PC-3 (cell line): ENCODE measurements at places on chromosomes 3 and 15.

DNA sequence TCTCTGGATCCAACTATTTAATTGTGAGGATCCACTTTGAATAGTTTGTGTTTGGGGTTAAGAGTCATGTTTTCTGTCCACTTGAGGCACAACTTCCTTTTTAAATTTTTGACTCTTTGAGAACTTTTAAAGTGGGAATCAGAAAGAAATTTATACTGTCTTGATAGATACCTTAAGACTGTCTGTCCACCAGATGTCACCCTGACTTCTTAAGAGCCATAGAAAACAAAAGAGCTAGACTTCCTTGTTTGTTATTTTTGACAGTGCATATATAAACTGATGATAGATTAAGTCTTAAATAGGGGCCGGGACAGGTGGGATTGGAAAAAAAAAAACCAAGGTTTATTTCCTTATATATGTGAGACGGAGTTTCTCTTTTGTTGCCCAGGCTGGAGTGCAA is 52.1 kb upstream of the WDR72 start:
- H3K36me3 ChIP-seq: no peaks in the 10 kb centered on the region
- H3K4me1 ChIP-seq: no peaks in the 10 kb centered on the region
- H3K27ac ChIP-seq: no peak overlapping the region

GRCh38 chr3:170967126-170967525 is 58.7 kb upstream of the EIF5A2 start:
- no peak overlapping the region for H3K4me3 ChIP-seq
- H3K4me1 ChIP-seq: no peaks in the 10 kb centered on the region
- no peak for DNase-seq
- H3K27ac ChIP-seq: no peak overlapping the region

DNA sequence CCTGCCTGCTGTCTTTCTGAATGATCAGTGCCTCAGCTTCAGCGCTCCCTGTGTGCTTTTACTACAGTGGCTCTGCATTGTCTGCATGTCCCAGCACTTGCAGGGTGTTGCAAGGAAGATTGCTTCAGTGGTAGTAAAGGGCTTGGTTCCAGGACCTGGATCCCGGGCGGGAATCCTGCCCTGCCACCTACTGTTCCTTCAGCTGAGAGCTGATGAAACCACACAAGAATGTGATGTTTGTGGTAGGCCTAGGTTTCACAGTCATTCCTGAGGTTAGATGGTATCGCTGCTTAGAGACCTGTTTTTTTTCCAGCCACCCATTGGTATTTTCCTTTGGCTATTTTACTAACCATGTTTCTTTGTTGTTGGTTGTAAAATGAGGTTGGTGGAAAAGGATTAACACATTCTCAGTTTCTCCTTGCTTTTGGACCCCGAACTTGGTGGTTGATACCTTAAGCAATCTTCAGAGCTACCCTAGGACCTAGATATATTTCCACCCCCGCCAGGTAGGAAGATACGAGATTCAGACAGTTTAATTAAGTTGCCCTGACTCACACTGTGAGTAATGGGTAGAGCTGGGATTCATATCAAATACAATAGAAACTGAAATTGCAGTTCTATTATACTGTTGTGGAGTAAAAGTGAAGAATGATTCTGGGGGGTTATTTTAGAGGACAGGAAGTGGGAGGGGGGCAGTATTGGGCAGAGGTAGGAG is 11.4 kb downstream of the GPR87 start:
- DNase-seq: peak; percentile 98
- H3K36me3 ChIP-seq: peaks cover 7% of the 10 kb centered on the region; the same call in 1 of the 2 replicates
- peak overlapping the region; percentile 95 for H3K27ac ChIP-seq
- peaks cover 84% of the 10 kb centered on the region for H3K4me1 ChIP-seq

DNA sequence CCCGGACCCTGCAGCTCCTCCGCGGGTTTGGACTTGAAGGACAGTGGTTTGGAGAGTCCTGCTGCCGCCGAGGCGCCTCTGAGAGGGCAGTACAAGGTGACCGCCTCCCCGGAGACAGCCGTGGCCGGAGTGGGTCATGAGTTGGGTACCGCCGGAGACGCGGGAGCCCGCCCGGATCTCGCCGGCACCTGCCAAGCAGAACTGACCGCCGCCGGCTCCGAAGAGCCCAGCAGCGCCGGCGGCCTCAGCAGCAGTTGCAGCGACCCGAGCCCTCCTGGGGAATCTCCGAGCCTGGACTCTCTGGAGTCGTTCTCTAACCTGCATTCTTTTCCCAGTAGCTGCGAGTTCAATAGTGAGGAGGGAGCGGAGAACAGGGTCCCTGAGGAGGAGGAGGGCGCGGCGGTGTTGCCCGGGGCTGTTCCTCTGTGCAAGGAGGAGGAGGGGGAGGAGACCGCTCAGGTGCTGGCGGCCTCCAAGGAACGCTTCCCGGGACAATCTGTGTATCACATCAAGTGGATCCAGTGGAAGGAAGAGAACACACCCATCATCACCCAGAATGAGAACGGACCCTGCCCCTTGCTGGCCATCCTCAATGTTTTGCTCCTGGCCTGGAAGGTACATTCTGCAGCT is 634 bp downstream of the MINDY2 start:
- H3K27me3 ChIP-seq: no peaks in the 10 kb centered on the region
- peak overlapping the region; percentile 47 for H3K27ac ChIP-seq
- H3K4me1 ChIP-seq: peaks cover 15% of the 10 kb centered on the region
- peak; percentile 35 for DNase-seq
- no peaks in the 10 kb centered on the region for H3K36me3 ChIP-seq

GRCh38 chr3:123008840-123009239 is 18.7 kb downstream of the SEMA5B start:
- H3K4me3 ChIP-seq: no peak overlapping the region
- H3K4me1 ChIP-seq: no peaks in the 10 kb centered on the region
- no peak overlapping the region for H3K27ac ChIP-seq
- no peaks in the 10 kb centered on the region for H3K36me3 ChIP-seq
- peaks cover 77% of the 10 kb centered on the region for H3K27me3 ChIP-seq
- DNase-seq: no peak

DNA sequence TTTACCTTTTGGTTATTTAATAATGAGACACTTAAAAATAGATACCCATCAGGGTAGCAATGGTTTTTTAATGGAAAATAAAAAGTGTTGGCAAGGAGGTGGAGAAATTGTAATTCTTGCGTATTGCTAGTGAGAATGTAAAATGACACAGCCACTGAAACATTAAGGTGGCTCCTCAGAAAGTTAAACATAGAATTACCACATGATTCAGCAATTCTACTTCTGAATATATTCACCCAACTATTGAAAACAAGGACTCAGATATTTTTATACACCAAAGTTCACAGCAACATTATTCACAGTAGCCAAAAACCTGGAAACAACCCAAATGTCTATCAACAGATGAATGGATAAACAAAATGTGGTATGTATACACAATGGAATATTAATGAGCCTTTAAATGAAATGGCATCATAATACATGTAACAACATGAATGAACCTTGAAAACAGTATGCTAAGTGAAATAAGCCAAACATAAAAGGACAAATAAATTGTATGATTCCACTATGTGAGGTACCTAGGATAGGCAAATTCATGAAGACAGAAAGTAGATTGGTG is 163.5 kb downstream of the IMPG2 start:
- DNase-seq: no peak
- H3K27me3 ChIP-seq: no peaks in the 10 kb centered on the region
- no peaks in the 10 kb centered on the region for H3K36me3 ChIP-seq

- no peak overlapping the region for H3K4me3 ChIP-seq
- peak; percentile 94 for DNase-seq
- no peaks in the 10 kb centered on the region for H3K27me3 ChIP-seq
- peaks cover 71% of the 10 kb centered on the region for H3K4me1 ChIP-seq
- no peaks in the 10 kb centered on the region for H3K36me3 ChIP-seq
Measured at GRCh38 chr3:45551214-45552010, 43.1 kb upstream of the LIMD1 start.

DNA sequence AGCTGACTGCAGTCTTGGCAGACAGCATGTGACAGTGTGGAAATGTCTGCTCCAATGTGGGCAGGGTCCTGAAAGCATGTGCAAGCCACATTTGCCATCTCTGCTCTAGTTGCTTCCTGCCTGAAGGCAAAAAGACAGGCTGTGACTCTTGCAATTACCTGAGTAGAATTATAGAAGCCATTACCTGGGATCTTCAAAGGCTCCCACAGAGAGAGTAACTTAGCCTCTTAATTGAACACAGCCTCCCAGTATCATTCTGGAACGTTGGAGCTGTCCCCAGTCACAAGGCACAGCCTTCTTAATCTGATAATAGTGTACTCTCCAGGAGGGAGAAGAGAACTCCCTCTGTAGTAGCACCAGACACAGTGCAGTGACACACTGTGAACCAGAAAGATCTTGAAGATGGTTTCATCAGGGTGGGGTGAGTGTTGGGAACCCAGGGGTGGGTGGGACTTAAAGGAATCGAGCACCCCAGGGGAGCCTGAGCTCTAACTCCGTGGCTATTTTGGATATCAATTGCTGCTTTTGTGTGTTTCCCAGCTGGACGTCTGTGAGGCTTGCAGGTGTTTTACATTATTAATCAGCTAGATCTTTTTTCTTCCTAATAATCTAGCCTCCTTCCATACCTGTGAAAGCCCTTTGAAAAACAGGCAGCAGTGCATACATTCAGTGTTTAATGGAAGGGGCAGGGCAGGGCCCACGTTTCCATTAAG is 40.6 kb upstream of the GLCE start:
- no peak for DNase-seq
- no peak overlapping the region for H3K27ac ChIP-seq
- H3K36me3 ChIP-seq: no peaks in the 10 kb centered on the region
- no peak overlapping the region for H3K4me3 ChIP-seq
- no peaks in the 10 kb centered on the region for H3K4me1 ChIP-seq
- H3K27me3 ChIP-seq: no peaks in the 10 kb centered on the region; the same call in 1 of the 2 replicates

GRCh38 chr15:33234020-33234461 is 39.5 kb upstream of the FMN1 start:
- no peaks in the 10 kb centered on the region for H3K36me3 ChIP-seq
- H3K4me3 ChIP-seq: no peak overlapping the region
- peaks cover 15% of the 10 kb centered on the region for H3K4me1 ChIP-seq

- no peak overlapping the region for H3K27ac ChIP-seq
- H3K4me1 ChIP-seq: no peaks in the 10 kb centered on the region
- H3K4me3 ChIP-seq: no peak overlapping the region
- H3K27me3 ChIP-seq: no peaks in the 10 kb centered on the region
- DNase-seq: no peak
Measured at GRCh38 chr3:23762214-23762613, 43.5 kb upstream of the UBE2E1 start.

- H3K36me3 ChIP-seq: no peaks in the 10 kb centered on the region
- no peak overlapping the region for H3K4me3 ChIP-seq
- peaks cover 11% of the 10 kb centered on the region; the same call in 1 of the 2 replicates for H3K4me1 ChIP-seq
- no peaks in the 10 kb centered on the region for H3K27me3 ChIP-seq
Measured at GRCh38 chr3:48402281-48402732, 27.6 kb downstream of the PLXNB1 start.

GRCh38 chr3:66644549-66644948 is 143.7 kb upstream of the LRIG1 start:
- no peaks in the 10 kb centered on the region for H3K27me3 ChIP-seq
- H3K4me3 ChIP-seq: no peak overlapping the region
- H3K4me1 ChIP-seq: no peaks in the 10 kb centered on the region
- no peaks in the 10 kb centered on the region for H3K36me3 ChIP-seq
- no peak for DNase-seq

GRCh38 chr3:21892104-21892503 is 141.1 kb upstream of the ZNF385D start:
- H3K27ac ChIP-seq: no peak overlapping the region
- no peaks in the 10 kb centered on the region for H3K27me3 ChIP-seq
- peaks cover 13% of the 10 kb centered on the region; the same call in 1 of the 2 replicates for H3K4me1 ChIP-seq
- DNase-seq: no peak
- no peak overlapping the region for H3K4me3 ChIP-seq
- no peaks in the 10 kb centered on the region for H3K36me3 ChIP-seq

- H3K27ac ChIP-seq: no peak overlapping the region
- peaks cover 10% of the 10 kb centered on the region; the same call in 1 of the 2 replicates for H3K4me1 ChIP-seq
- H3K4me3 ChIP-seq: no peak overlapping the region
- DNase-seq: peak; percentile 29
Measured at GRCh38 chr3:28973609-28974008, 307.3 kb upstream of the RBMS3 start.

DNA sequence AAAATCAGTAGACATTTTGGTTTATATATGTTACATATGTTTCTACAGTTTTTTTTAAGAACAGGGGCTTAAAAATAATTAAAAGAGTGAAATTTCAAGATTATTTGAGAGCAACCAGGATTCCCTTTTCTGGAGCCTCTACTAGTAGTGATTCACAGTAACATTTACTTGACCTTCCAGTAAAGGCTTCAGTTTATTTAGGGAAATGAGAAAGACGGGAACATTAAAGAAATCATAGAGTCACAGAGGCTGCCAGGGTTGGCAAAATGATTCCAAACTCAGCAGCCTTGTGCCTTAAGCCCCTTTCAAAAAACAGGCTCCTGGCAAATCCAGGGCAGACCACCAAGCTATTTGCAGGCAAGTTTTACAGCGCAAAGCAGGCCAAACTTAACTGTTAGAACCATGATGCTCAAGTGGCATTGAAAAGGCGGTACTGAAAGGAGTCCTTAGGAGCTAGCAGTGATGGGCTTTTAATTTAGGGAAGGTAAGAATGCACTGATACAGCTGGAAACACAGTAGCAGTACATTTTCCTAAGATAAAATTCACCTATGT is 201.1 kb upstream of the ADAMTS9 start:
- no peaks in the 10 kb centered on the region for H3K27me3 ChIP-seq
- no peak overlapping the region for H3K4me3 ChIP-seq
- no peak for DNase-seq
- no peaks in the 10 kb centered on the region for H3K4me1 ChIP-seq

DNA sequence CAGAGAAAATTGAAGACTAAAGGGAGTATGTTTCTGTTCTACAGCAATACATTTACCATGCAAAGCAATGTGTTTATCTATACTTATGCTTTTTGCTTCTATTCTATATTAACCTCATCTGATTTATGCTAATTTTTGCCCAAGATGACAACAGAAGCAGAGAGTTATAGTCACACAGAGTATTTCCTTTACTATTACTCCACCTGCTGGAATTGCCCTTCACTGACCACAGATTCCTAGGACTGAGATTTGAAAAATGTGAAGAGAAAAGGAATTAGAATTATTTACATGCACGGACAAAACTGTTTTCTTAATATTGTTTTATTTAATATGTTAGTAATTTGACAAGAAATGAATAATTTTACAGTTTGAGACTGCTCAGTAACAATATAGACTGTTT is 745.6 kb downstream of the VGLL3 start:
- 0 out of 2 replicates have a peak, but pooled peaks cover 3% of the 10 kb centered on the region for H3K4me1 ChIP-seq
- no peaks in the 10 kb centered on the region for H3K36me3 ChIP-seq
- H3K4me3 ChIP-seq: no peak overlapping the region
- no peak overlapping the region for H3K27ac ChIP-seq
